ENCODE measurements at places on chromosomes 13 and 19.

DNA sequence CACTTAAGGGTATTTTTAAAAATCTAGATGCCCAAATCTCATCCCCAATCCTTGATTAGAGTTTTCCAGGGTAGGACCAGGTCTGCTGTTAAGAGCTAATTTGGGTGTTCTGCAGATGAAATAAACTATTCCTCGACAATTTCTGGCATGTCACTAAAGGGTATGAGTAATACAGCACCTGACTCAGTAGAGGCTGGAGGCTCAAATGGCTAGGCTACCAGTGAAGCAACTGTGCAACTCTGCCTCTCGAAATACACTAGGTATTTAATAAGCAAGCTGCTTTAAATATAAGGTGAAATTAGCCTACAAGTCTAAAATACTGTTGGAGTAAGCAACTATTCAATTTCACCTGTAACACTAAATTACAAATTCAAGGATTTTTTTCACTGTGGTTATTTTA is 1.5 kb downstream of the RNF6 start:
- DNase-seq, result no peak

- DNase-seq, result no peak
Measured at GRCh38 chr13:113119166-113119821, 3.3 kb upstream of the F10 start.

DNA sequence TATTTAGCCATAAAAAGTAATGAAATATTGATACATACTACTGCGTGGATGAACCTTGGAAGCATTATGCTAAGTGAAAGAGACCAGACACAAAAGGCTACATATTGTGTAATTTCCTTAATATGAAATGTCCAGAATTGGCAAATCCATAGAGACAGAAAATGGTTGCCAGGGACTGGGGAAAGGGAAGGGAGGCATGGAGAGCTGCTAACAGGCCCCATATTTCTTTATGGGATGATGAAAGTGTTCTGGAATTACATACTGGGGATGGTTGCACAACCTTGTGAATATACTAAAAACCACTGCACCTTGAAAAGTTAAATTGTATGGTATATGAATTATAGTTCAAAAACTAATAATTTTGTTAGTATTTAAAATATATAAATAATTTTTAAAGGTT is 3.6 kb downstream of the IFT88 start:
- no peak for DNase-seq

DNA sequence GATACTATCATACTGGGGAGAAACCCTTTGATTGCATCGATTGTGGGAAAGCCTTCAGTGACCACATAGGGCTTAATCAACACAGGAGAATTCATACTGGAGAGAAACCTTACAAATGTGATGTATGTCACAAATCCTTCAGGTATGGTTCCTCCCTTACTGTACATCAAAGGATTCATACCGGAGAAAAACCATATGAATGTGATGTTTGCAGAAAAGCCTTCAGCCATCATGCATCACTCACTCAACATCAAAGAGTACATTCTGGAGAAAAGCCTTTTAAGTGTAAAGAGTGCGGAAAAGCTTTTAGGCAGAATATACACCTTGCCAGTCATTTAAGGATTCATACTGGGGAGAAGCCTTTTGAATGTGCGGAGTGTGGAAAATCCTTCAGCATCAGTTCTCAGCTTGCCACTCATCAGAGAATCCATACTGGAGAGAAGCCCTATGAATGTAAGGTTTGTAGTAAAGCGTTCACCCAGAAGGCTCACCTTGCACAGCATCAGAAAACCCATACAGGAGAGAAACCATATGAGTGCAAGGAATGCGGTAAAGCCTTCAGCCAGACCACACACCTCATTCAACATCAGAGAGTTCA is 12.9 kb upstream of the ZNF470 start:
- no peak for DNase-seq

DNA sequence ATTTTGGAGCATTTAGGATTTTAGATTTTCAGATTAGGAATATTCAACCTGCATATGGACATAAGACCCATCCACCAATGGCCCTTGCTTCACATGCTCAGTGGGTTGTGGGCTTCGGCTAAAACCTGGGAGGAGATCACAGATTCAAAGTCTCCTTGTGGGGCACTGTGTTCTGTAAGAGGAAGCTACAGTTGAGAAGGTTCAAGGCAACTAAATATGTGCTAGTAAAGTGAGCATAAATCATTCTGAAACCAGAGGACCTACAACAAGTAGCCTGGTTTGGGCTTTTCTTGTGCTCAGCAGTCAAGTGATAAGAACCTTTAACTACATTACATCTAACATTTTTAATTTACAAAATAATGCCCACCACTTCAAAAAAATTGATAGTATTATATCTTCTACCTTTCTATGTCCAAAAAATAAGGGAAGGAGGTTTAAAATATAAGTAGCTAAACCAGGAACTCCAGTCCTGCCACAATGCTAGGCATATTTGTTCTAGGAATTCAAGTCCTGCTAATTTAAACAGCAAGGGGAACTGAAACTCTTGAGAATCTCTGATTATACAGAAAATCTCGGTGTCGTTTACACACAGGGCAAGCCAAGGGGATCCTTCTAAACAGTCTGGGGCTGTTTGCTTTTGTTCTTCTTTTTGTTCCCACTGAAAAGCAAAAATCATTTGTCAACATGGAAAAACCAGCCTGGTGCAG is 36.6 kb downstream of the FOXO1 start:
- DNase-seq, result no peak

DNA sequence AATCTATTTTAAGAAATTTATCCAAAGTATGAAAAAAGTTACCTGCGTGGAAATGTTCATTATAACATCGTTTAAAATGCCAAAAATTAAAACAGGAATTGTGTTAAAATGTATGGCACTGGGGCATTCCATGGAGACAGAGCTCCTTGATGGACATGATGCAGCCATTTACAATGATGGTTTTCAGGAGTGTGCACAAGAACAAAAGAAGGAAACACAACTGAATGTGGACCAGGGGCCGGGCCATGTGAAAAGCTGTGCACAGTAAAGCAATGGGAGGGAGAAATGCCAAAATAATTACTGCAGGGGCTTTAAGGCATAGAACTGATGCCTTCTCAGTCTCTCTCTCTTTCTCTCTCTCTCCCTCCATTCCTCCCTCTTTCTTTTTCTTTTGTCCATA is 115.0 kb downstream of the ZNF536 start:
- DNase-seq, result no peak

DNA sequence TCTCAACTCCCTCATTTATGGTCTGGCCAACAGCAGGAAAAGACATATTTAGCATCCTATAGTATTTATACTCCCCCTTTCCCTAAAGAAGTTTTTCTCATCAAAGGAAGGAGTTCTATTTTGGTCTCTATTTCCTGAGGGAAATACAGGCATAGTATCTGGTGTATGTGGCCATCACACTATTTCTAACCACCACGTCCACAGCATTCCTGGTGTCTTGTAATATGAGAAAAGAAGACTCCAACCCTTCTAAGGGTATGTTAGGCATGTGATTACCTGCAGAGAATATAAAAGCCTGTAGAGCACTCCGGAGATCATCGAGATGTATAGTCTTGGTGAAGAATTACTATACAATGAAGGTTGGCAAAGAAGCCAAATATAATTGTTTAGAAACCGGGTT is 137.4 kb downstream of the VWA8 start:
- no peak for DNase-seq

- DNase-seq, result no peak
Measured at GRCh38 chr19:40702337-40703012, 12.0 kb upstream of the NUMBL start.

GRCh38 chr19:17037184-17037583 is 10.6 kb upstream of the CPAMD8 start:
- DNase-seq, result no peak

DNA sequence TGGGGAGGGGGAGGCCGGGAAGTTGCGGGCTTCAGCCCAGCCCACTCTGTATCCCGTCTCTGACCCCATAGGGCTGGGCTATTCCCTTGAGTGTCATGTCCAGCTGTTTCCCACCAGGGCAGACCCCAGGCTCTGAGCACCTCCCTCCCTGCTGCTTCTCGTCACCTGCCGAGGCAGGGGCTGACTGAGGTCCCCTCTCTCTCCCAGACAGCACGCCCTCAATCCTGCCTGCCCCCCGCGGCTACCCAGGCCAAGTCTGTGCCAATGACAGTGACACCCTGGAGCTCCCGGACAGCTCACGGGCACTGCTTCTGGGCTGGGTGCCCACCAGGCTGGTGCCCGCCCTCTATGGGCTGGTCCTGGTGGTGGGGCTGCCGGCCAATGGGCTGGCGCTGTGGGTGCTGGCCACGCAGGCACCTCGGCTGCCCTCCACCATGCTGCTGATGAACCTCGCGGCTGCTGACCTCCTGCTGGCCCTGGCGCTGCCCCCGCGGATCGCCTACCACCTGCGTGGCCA is 625 bp downstream of the F2RL3 start:
- no peak for DNase-seq

GRCh38 chr19:21335721-21336120 is 6.5 kb upstream of the ZNF708 start:
- DNase-seq, result no peak

- no peak for DNase-seq
Measured at GRCh38 chr13:42803563-42804204, 22.3 kb downstream of the FAM216B start.

- DNase-seq, result no peak
Measured at GRCh38 chr13:75518439-75519088, 19.1 kb downstream of the COMMD6 start.

- DNase-seq, result no peak
Measured at GRCh38 chr19:52557231-52557995, 12.7 kb upstream of the ZNF701 start.

GRCh38 chr13:23979361-23980159 is 82.3 kb upstream of the C1QTNF9B start:
- DNase-seq, result peak; percentile 50

- no peak for DNase-seq
Measured at GRCh38 chr13:20185366-20186056, 7.2 kb downstream of the GJB2 start.
